ENCODE measurements at places on chromosomes 11 and 22.

GRCh38 chr11:20037396-20038153 is 122.7 kb downstream of the DBX1 start:
- no peak for DNase-seq

GRCh38 chr11:77093056-77093891 is 9.4 kb upstream of the OMP start:
- no peak for DNase-seq

DNA sequence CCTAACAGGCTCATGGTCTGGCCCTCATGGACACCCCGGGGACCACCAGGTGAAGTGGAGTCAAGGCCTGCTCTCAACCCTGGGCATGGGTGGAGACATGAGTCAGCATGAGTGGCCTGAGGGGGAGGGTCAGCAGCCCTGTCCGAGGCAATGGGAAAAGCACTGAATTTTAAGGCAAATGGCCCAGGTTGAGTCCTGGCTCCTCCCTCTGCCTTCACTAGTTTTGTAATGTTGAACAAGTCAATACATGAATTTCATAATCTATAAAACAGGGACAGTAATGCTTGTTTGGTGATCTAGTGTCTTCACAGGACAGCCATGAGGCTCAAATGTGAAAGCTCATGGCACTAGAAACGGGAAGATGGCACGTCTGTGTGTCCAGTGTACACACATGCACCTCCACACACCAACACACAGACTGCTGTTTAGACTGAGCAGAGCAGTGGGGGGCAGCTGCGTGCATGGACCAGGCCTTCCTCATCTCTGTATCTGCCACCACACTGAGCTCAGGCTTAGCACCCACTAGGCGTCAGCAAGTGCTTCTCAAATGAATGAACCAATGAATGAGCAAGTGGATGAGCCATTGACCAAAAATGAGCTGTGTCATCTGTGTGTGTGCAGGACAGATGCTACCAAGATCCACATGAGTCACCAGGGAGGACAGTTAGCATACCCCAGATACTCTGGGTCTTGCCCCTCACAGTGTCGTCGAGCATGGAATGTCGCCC is 63.4 kb downstream of the NRXN2 start:
- peak; percentile 70 for DNase-seq

DNA sequence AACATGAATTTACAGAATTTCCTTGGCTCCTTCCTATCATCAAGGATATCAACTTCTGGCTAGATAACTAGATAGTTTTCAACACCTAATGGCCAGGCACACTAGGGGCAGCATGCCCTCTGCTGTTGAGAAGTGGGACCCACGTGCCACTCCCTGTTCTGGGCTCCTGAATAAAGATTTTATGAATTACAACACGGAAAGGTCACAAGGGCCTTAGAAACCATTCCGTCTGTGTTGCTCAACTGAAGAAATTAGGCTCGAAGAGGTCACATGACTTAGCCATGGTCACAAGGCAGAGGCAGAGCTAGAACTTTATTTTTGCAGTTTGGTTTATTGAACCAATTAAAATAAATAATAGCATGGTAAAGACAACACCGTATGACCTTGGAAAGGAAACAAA is 36.0 kb downstream of the PRCP start:
- peak; percentile 87 for DNase-seq

DNA sequence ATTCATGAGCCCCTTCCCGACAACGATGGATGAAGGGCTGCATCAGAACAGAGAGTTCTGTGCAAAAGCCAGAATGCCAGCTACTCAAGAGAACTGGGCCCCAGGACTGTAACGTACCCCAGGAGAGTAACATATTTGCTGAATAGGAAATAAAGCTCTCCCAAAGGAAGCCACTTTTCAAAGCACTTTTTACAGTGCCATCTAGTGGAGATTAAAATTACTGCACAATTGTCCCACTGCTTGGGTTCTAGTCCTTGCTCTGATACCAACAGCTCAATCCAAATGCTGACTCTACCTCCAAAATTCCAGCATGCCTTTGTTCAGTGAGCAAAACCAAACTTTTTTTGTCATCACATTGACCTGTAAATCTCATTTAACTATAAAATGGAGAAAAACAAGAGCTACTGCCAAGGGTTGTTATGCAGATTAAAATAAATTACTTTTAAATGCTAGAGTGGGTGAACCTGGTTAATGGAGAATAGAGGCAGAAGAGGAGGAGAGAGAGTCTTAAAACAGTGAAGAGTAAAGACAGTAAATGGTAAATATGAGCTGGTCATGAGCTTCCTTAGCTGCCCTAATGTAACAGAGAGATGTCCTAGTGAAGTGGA is 87.6 kb upstream of the FSHB start:
- DNase-seq = peak; percentile 6

DNA sequence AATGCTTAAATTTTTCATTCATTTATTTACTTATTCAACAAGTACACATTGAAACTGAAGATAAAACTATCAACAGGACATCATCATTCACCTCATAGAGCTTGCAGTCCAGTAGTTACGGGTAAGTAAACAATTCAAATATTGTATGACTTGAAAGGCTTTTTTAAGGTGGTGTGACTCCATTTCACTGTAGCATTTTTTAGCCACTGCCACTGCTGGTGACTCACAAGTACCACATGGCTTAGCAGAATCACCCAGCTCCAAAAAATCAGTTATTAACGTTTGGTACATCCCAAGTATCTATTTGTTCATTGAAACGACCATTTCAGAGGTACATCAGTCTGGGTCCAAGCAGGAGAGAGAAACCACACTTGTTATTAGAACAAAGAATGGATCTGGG is 427.9 kb upstream of the DDI1 start:
- no peak for DNase-seq

GRCh38 chr11:88188251-88188931 is 13.1 kb upstream of the RAB38 start:
- no peak for DNase-seq

DNA sequence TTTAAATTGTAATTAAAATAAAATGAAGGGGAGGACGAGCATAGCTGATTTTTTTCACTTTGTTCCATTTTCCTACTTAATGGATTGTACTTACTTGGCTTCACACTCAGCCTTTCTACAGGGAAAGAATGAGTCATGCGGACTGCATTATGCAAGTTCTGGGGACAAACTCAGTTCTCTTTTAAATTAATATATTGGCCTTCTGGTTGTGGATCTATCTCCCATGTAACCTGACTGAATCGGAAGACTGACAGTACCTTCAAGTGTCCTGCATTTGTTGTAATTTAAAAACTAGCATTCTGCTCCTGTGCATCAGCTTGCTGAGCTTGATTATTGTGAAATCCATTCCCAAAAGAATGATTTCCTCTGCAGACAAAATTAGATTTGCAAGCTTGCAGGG is 12.2 kb downstream of the OR8D1 start:
- DNase-seq = peak; percentile 5

DNA sequence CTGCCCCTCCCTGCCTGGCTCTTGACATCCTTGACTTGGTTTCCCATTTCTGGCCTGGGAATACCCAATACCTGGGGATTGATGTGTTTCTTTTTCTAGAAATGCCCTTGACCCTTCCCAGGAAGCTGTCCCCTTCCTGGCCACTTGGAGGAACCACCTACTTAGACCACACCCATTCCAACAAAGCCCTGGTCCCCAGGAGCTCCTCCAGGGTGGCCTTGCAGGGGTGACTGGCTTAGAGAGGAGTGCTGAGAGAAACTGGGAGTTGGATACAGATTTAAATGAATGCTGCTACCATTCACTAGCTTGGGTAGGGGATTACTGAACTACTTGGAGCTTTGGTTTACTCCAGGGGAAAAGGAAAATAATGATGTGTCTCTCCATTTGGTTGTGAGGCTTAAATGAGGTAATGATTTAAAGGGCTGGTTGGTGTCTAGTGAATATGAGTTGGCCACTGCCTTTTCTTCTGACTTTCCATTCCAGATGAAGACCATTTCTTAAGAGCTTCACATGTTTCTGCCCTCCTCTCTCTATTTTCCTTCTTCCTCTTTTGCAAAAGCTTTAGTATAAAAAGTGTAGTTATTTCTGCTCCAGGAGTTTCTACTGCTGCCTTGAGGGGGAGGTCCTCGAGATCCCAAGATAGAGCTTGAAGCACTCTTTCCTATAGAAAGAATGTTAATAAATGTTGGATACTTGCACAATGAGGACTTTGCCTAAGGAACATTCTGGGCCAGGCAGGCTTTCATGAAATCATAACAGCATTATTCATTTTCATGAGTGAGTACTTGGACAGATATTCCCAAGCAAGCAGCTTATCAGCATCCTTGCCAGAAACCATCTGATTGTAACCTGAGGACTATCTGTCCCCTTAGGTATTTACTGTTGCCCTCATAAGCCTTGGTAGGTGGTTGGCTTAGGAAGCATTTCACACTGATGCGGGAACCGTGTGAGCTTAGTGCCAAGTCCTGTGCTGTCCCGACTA is 22.4 kb downstream of the PANX1 start:
- DNase-seq = no peak

- DNase-seq = no peak
Observed at GRCh38 chr11:1043563-1044096, 7.1 kb upstream of the MUC6 start.

GRCh38 chr11:70807195-70807543 is 408.8 kb downstream of the CTTN start:
- DNase-seq = no peak

DNA sequence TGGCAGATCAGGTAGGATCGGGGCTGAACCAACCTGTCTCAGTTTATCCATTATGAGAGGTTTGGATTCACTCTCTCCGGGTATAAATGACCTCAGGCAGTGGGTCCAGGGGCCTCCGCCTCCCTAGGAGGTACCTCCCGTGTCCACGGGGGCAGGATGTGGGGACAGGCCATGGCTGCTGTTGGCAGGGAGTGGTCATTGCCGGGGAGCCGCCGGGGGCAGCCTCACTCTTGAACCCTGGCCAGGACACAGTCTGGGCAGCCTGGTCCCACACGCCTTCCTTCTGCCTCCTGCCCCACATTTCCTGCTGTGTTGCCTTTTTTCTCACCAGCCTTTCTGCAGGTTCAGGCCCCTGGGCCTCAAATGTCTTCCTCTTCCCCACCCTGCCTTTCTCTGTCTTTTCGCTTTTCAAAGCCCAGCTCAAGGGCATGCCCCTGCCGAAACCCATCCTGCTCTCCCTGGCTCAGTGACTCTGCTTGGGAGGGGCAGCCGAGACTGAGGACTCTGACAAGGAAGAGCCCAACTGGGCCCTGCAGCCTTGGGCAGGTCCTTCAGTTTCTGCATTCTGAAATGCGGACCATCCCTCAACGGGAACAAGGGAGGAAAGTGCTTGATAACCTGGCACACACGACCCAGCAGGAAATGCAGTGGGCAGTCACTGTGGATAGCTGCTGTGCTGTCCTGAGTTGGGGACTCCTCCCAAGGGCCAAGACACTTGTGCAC is 31.1 kb downstream of the ZC3H7B start:
- DNase-seq = no peak

- no peak for DNase-seq
Observed at GRCh38 chr11:126485021-126485792, 129.7 kb downstream of the ST3GAL4 start.

DNA sequence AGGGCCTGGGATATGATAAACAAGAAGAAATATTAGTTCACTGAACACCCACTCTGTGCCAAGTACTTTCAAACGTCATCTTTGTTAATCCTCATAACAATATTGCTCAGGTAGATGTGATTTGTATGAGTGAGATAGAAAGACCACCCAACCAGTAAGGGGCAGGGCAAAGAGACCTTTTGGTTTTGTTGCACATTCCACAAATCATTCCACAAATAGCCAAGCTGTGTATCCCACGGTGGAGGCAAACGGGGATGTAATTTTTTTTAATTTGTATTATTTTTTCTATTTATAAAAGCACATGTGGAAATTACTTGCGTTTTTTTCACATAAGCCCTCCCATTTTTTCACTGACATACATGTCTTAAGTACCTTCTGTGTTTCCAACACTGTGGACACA is 29.0 kb downstream of the LAYN start:
- DNase-seq = no peak

DNA sequence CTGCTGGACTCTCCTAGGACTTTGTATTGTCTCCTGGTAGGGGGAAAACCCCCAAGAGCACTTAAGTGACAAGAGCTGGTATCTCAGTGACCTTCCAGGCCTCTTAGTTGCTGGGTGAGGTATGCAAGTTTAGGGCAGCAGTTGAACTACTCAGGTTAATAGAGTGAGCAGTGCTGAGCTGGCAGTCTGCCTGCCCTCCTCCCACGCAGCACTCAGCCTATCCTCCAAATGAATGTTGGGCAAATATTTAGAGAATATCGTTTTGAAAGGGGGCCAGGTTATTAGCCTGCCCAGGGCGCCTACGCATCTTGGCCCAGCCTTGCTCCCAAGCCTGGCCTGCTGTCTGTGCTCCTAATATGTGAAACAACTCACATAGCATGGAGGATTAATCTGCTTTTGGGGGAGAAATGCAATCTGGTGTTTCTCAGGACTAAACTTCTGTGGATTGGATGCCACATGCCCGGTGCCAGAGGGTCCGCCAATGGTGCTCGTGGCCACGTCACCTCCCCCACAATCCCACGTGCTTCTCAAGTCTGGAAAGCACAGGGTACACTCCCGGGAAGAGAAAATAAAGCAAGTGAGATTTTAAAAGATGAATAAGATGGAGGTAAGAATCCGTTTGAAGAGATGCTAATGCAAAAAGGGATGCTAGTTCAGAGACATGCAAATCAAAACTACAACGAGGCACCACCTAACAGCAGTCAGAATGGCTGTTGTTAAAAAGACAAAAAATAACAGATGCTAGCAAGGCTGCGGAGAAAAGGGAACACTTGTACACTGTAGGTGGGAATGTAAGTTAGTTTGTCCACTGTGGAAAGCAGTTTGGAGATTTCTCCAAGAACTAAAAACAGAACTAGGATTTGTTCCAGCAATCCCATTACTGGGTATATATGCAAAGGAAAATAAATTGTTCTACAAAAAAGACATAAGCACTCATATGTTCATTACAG is 67.7 kb downstream of the SPON1 start:
- peak; percentile 29 for DNase-seq

DNA sequence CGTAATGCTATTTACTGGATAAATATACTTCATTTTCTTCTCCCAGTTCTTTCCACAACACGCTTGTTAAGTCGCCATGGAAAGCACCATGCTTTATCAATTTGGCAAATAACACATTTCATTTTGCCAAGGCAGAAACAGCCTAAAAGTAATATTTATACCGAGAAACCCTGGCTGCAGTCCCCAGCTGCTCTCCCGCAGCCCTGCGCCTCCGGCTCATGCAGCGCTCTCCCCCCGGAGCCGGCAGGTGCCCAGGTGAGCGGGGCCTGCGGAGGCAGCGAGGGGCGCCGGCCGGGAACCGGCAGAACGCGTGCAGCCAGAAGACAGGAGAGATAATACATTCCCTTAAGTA is 681 bp upstream of the ARHGEF12 start:
- no peak for DNase-seq

- no peak for DNase-seq
Observed at GRCh38 chr11:92826136-92826535, 143.3 kb upstream of the MTNR1B start.

- peak; percentile 80 for DNase-seq
Observed at GRCh38 chr11:119709638-119710346, 19.2 kb downstream of the NECTIN1 start.

- DNase-seq = no peak
Observed at GRCh38 chr11:134074766-134075165, 5.9 kb downstream of the JAM3 start.

DNA sequence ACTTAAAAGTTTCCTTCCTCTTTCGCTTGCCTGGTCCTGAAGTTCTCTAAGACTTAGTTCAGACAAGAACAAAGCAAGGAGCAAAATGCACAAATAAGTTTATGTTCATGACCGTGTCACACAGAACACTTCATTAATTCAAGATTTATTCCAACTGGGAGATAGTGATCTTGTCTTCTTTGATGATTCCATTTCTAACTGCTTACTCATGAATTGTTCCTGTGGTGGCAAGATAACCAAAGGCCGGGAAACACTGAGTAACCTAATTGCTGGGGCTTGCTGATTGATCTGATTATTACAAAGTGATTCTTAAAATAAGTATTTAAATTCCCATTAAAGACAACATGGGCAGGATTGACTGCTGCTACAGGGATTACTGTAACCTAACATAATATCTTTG is 1462.9 kb upstream of the RAG2 start:
- no peak for DNase-seq

Measured in Ammon's horn (tissue), 1 donor.